Fibroblast of skin of right quadriceps (primary cell): ENCODE measurements at places on chromosomes 6 and 20.

DNA sequence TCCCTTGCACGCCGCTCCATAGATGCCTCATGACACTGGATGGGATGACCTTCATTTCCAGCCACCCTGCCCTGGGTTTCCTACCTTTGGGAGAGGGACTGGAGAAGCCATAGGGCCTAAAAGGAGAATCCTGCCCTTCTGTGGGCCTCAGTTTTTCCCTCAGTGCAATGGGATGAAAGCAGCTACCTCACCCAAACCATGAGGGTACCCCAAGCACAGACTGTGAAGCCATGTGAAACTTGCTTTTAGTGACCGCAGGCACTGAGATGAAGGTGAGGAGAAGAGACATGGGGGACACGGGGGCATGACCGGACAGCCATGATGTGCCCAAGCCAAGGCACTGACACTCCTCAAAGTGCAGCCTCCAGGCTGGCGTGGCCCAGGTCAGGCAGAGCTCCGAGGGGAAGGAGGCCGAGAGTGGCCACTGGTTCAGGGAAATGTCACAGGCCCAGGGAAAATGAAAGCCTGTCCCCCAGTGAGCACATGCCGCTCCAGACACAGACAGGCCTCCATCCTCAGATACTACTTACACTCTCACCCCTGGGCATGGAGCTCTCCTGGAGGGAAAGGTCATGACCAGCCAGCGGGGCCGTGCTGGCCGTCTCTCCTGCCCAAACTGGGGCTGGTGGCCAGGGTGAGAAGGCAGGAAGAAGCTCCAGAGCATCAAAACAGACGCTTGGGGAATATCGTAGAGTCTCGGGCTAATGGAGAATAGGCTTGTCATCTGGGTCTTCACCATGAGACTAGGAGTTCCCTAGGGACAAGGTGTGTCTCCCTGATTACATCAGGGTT is 116.2 kb downstream of the GRM4 start:
- DNase-seq, result no peak

GRCh38 chr20:9032758-9033157 is 36.1 kb upstream of the PLCB4 start:
- DNase-seq, result peak; percentile 31

DNA sequence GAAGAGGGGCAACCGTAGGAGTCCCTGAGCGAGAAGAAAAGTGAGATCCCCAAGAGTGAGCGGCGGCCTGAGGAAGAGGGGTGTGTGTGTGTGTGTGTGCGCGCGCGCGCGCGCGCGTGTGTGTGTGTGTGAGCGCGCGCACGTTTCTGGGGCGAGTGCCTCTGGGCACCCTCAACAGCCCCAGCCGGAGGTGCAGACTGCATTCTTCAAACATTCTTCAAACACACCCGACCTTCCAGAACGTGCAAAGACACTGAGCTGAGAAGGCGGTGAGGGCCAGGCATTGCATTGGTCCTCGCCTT is 76.2 kb upstream of the FOXP4 start:
- peak; percentile 44 for DNase-seq

DNA sequence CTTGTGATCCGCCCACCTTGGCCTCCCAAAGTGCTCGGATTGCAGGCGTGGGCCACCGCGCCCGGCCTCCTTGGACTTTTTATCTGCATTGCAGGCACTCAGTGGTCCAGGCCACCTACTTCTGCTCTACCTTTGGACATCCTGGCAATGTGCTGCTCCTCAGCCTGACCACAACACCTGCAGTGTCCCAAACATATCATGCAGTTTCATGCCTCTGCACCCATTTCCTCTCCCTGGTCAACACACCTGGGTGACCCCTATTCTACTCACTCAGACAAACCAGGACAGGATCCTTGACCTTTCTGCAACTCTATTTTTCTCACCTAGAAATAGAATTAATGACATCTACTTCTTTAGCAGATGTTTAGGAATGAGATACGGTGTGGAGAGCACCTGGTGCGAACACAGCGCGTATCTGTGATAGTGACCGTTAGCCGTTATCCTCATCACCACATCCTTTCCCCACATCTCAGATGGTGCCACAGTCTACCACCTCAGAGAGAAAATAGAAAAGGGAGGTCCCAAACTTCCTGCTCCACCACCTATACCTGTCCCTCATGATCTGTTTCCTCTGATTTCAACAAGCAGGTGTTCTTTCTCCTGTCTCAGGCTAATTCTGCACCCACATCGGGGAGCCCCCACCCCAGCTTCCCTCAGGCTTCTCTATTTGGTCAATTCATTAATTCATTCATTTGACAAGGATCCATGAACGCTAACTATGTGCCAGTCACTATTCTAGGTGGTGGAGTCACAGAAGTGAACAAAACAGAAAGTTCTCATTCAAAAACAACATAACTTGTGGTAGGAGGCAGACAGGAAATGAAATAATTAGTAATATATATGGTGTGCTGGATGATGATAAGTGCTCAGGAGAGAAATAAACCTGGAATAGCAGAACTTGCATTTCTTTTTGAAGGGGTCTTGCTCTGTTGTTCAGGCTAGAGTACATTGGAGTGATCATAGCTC is 4.3 kb upstream of the BTN3A2 start:
- no peak for DNase-seq

DNA sequence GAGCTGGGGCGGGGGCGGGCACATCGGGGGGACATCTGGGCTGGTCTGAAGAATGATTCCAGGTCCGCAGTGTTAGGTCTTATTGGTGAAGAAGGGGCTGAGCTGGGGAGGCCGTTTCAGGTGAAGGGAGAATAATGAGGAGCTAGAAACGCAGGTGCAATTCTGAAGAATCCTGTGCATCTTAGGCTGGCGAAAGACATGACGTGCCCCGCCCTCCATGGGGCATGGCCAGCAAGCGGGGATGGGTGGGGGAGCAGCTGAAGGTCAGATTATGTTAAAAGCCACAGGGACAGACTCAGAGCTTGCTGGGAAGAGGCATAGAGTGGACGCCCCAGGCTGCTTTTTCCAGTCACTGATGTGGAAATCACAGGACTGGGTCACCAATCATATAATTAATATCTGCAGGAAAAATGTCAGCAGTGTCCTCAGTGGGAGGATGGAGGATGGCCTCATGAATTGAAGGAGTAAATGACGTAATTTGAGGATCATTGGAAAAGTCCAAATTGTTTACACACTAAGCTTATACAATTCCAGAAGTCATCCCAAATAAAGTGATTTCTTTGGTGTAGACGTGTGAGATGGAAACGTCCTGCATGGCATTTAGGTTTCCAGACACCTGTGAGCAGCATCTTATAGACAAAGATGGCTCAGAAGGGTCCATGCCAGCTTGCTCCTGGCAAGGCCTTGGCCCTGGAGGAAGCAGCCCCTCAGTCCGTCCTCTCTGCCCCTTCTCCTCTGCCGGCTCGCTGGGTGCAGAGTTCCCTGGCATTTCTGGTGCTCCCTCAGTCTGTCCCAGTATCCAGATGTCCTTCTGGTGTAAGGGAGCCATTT is 109.6 kb upstream of the FRMD1 start:
- no peak for DNase-seq

DNA sequence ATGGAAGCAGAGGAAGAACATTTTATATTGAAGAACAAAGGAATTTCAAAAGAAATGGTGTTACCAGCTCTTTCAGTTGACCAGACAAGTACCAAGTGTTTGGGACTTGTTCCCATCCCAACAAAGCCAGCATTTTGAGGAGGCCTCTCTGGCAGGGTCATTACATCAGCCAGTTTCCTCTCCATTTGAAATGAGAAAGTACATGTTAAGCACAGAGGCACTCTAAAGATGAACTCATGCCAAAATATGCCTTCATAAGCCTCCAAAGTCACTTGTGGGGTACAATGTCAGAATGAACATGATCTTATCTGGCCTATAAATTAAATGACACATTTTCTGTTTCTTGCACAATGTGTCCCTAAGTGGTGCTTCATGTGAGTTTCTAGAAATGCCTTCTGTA is 223.9 kb downstream of the PRL start:
- peak; percentile 50 for DNase-seq
